IMR-90 (cell line): ENCODE measurements at places on chromosomes 5 and 9. TPM values are rescaled to one million over a fixed set of nuclear protein-coding genes. Genes with fewer than 3 reads are reported as not detected.
A peak's percentile ranks its signal among the peaks of the same experiment; 100 is the strongest.

The SLCO6A1 gene
- not detected in 2 replicates for total RNA-seq

The IGFBPL1 gene
- under 0.01 TPM in 1 of 2 replicates, not detected in the other for total RNA-seq

The TAF1L gene
- total RNA-seq, result under 0.01 TPM in 1 of 2 replicates, not detected in the other

The CKMT2 gene
- 0.28 and 0.36 TPM in 2 replicates for total RNA-seq

The RIC1 gene
- 68.6 and 76.9 TPM in 2 replicates for total RNA-seq

The CCDC171 gene
- total RNA-seq, result 2.2 and 2.5 TPM in 2 replicates

The PDE4D gene
- 7.9 and 9.2 TPM in 2 replicates for total RNA-seq

DNA sequence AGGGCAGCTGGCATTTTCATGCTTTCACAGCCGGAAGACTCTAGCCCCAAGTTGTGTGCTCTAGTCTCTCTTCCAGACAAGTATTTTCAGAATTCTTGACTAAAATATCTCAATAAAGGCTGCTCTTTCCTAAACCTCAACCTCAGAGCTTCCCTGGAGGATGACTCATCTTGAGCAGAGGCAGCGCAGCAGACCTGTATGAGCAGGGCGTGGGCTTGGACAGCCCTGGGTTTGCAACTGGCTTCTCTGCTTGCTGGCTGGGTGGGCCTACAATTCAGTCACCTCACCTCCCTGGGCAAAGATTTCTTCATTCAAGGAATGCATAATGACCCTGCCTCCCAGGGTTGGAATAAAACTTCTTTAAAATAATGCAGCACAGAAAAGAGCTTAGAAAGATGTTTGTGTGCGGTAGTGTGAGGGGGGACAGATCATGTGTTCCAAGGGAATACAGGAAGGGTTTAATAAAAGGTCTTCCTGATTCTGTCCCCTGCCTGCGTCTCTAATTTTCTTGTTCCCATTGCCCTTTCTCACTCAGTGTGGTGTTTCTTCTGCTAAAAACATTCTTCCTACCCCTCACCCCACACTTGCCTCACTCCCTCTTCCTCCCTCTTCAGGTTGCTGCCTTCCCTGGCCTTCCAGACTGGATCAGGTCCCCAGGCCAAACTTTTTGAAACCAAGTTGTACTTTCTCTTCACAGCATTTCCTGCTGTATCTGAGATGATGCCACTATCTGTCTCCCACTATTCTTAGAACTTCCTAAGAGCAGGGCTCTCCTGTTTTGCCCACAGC lies 39.4 kb upstream of the MAP1B start:
- DNase-seq, result peak; percentile 85

- peak; percentile 60 for DNase-seq
Observed at GRCh38 chr5:134267366-134268018, 41.6 kb upstream of the PPP2CA start.

GRCh38 chr5:102018690-102019089 lies 277.4 kb downstream of the SLCO4C1 start:
- no peak for DNase-seq

DNA sequence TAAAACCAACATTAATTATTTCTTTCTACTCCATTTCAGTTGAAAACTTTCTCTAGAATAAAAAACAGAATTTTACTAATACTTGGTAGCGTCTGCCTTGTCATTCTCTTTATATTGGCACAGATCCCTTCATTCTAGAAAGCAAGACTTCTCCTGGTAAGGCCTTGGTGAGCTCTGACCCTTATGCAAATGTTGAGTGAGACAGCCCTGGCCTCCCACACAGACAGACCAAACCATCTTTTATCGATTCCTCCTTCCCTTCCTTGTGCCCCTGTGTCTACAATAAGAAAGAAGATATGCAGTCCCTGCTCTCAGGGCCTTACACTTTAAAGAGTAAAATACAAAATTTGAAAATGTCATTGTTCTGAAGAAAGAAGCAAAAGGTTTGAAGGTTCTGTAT lies 262.2 kb downstream of the EFNA5 start:
- no peak for DNase-seq

DNA sequence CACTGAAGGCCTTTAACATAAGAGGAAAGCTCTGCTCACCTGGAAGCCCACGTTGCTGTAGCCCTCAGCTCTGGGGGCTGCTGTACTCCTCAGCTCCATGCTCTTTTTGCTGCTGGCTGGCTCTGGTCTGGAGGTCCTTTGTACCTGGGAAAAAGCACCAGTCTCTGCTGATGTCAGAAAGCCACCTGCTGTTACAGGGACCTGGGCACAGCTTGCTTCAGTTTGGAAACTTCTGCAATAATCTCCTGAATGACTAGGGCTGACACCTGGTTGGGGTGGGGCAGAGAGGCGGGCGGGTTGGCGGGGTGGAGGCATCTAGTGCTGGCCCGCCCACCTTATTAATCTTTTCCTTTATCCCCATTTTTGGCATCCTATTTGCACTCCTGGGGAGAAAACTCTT lies at the start of gene SLC28A3:
Gene SLC28A3, minus strand, starts transcription at position 224 of the 400 bp plus-strand sequence. Its CDS starts 125 bp downstream, at position 99.
- DNase-seq, result no peak

- DNase-seq, result no peak
Observed at GRCh38 chr5:174093123-174093522, 47.6 kb downstream of the NSG2 start.

DNA sequence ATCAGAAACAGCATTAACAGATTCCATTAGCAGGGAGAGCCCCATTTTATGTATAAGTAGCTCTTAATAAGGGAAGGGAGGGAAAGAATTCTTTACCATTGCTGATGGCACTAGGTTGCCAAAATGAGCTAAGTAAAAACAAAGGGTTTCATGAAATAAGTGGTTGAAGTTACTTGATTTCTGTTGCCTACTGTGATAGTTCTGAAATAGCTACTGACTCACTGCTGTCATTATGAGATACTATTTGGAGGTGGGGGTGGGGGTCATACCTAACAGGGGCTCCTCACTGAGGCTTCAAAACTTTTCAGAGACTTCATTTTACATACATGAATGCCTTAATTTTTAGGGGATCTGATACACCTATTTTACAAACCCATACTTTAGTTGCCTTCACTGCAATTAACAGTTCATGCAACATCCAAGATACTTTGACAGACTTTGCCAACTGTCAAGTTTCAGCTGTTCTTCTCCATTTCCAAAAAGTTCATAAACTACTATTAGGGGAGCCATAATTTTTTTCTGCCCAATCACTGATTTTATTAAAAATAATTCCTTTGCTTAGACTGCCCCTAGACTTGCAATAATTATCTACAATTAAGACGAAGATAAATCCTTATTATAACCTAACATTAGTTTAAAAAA lies 4.6 kb downstream of the HOMER1 start:
- no peak for DNase-seq

DNA sequence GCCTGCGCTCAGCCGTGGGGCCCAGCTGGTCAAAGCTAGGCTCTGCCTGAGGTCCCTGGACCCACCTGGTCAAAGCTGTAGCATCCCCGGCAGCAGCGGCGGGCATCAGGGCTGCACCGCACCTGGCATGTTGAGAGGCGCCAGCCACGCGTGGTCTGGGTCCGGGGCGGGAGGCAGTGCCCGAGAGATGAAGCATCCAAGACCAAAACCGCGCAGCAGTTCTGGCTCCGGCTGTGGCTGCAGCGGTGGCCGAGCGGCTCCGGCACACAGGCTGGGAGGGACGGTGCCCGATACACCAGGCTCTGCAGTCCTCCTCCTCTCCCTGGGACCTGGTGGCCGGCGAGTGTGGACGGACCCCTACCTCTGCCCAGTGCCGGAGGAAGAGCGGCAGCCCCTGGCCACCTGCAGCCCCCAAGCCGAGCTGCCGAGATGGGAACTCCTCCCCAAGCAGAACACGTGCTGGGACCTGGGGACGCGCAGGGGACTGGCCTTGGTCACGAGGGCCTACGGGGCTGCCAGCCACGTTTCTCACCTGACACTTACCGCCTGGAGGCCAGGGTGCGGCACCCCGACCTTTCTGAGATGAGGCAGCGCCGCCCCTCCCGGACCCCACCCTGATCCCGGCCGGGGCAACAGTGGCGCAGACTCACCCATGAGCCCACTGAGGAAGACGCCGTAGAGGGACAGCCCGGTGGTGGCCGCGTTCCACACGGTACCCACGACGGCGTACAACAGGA lies 33.0 kb downstream of the SLC9A3 start:
- DNase-seq, result no peak

GRCh38 chr9:77486968-77487367 lies 161.2 kb downstream of the GNA14 start:
- no peak for DNase-seq

DNA sequence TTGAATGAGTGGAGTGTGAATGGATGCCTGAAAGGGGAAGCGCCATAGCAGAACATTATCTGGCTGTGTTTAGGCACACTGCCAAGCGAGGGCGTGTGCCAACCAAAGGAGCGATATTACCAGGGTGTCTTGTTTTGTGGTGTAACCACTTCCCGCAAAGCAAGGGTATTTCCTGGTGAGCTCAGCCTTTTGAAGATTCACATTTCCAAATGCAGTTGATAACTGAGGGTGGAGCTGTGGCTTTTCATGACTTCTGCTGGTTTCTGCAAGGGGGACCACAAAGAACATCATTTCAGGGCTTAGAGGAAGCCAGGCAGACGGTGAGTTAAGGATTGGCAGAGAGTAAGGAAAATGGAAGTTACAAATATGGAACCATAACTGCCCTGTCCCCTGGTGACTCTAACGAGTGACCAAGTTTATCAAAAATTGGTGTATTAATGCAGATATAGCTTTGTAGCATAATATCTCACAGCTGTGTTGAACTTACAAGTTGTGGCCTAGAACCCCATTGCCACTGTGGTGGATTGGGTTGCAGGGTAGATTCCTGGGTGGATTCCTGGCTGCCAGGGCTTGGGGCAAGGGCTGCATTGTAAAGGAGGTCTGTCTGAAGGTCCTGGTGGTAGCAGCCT lies 71.4 kb downstream of the RALGPS1 start:
- peak; percentile 17 for DNase-seq

GRCh38 chr5:126263591-126264184 lies 159.5 kb upstream of the GRAMD2B start:
- DNase-seq, result no peak

DNA sequence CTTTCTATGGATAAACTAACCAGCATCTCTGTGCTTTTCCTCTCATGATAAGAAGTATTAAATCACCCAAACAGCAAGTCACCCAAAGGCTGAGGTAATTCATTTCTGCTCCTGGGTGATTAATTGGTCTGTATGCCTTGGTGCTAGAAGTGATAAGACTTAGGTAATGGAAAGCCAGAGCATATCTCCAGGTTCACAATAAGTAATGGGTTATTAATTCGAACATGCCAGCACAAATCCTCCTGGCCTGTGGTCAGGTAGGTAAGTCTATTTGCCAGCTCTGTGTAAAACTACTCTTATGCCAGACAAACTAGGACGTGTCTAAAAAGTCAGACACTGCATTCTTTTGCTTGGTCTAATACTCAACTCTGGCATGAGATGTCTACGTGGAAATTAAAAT lies 11.2 kb upstream of the ENC1 start:
- DNase-seq, result no peak

DNA sequence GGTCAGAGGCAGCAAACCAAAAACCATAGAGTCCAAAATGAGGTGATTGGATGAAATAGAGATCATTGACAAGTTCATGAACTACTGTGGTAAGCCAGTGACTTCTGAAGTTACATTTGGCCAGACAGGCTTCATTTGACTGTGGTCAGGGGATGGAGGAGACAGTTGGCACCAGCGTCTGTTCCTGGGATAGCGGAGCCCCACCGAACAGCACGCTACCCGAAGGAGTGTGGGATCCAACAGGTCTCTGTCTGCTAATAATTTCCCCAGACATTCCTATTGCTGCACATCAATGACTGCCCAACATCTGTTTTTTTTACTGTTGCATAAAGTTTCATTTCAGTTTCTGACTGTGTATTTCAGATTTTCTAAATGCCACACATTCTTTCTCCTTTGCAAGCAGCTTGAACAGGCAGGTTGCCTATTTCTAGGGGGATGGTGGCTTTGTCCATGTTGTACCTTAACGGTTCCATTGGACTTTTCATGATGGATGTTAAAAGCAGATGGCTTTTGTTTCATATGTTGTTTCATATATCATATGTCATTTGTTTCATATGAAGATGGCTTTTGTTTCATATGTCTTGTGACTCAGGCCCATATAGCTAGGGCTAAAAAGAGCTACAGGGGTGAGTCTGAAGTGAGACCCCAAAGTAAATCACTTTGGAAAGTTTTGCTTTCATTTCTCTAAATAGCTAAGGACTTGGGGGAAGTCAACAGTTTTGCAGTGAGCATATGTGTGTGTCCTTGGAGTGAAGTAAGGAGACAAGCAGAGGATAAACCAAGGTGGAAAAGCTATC lies 180.8 kb downstream of the GOLPH3 start:
- peak; percentile 50 for DNase-seq

- DNase-seq, result peak; percentile 64
Observed at GRCh38 chr5:139694556-139695177, 46.5 kb downstream of the CXXC5 start.
